ENCODE measurements at places on chromosomes 4 and X.

GRCh38 chr4:13678186-13678924 lies 50.8 kb upstream of the BOD1L1 start:
- no peak for DNase-seq

DNA sequence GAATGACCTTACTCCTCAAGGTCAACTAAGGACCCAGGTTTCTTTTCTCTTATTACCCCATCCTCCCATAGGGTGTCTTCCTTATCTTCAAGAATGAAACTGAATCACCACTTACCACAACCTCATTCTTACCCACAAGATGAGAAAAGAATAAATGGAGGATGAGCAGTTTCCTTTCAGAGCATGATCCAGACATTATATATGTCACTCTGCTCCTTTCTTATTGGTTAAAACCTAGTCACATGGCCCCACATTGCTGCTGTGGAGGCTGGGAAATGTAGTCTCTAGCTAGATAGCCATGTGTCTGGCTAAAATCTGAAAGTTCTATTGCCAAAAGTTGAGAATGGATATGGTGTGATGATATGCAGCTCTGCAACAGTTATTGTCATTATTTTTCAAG lies 62.4 kb upstream of the RAI2 start:
- DNase-seq: no peak

- DNase-seq: no peak
These were observed 87.6 kb downstream of the LIMCH1 start for GRCh38 chr4:41625531-41625930.

DNA sequence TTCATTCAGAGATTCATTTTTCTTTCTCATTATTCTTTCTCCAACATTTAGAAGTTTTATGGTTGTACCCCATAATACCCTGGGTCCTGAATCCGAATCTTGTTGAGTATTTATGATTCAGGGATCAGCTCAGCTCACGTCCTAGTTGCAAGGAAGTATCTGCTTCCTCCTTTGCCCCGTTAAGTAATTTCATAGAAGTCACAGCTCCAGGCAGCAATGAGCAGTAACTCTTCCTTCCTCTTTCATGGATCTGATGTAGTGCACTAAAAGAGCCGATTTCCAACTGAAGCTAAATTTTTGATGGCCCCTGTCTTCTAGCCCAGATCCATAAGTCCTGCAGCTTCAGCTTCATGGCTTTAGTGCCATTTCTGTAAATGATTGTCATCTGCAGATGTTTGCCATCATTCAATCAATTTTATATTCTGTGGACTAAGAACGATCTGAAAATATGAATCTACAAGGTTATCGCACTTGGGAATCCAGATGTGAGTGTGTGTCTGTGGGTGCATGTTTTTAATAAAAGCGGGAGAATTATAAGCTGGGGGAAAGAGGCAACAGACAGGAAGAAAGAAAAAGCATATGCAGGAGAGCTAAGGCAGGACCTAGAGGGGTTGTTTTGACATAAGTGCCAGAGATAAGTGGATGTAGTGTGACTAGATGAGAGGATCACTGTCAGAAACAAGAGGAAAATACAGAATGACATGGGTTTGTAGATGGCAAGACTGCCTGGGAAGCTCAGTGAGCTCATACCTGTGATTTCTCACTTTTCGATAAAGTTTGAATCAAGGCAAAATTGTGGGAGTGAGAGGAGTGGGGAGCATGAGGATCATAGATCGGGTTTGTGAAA lies 17.5 kb downstream of the VEGFD start:
- no peak for DNase-seq

GRCh38 chrX:47380268-47380667 lies 9.9 kb downstream of the ZNF157 start:
- DNase-seq: no peak

DNA sequence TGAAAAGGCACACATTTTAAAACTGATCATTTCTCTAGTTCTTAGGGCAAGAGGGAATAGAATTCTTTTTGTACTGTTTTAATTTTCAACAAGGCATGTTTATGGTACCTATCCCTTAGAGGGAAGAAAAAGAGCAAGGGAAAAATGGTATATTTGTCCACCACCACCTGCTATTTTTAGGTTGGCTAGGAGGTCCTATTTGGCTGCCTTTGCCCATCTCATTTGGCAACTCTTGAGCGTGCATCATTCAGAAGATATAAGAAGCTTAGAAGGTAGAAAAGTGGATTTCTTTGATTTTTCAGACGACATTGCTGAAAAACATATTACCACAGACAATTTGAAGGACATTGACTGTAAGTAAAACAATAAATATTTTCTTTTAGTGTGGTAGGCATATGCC lies 69.0 kb downstream of the DCK start:
- DNase-seq: no peak

DNA sequence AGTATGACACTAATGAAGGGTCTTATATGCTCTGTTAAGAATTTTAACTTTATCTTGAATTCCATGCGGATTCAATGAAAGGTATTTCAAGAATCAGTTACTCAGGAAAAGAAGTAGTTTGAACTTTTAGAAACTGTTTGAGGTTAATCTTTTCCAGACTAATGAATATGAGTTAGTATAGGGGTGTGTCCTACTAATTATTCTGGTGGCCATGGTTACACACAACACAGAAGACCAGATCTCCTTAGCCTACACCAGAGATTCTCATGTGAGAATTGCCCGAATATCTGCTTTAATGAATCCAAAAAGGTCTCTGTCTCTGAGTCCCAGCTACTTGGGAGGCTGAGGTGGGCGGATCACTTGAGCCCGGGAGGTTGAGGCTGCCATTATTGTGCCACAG lies 100.4 kb downstream of the MMRN1 start:
- DNase-seq: no peak

All from hematopoietic multipotent progenitor cell treated with erythropoietin and hydrocortisone succinate and interleukin-3 and kit ligand, for 17 days (in vitro differentiated cells).